Right ventricle myocardium inferior (tissue), 1 donor: ENCODE measurements at places on chromosomes 7 and 10.

DNA sequence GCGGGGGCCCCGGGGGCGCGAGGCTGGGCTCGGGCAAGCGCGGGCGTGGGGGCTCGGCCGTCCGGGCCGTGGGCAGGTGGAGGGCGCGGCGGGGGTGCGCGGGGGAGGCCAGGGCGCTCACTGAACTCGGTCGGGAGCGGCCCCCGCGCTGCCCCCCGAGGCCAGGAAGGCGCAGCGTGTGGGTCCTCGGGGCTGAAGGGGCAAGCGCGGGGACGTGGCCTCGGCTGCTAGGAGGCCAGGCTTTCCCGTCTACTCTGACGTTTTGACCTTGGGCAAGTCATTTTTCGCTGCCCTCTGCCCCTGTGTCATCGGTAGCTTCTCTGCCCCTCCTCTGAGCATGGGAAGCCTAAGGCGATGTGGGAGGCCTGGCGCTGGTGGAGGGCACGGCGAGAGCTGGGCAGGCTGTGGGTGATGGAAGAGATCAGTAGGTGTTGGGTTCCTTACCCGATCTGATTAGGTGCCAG, 441 bp downstream of the FBH1 start:
- no peak for DNase-seq

DNA sequence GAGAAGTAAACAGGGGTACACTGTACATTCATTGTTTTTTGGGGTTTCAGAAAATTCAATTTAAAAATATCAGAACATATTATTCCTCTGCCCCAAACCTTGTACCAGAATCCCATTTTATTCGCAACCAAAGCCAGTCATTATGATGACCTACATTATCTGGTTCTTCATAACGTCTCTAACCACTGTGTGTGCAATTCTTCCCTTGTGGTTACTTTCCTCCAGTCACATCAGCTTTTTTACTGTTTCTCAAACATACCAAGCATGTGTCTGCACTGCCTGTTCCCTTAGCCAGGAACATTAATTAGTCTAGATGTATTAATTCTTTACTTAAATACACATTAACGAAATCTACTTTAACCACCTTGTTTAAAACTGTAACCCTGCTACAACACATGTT, 64.8 kb downstream of the THSD7A start:
- DNase-seq: no peak

DNA sequence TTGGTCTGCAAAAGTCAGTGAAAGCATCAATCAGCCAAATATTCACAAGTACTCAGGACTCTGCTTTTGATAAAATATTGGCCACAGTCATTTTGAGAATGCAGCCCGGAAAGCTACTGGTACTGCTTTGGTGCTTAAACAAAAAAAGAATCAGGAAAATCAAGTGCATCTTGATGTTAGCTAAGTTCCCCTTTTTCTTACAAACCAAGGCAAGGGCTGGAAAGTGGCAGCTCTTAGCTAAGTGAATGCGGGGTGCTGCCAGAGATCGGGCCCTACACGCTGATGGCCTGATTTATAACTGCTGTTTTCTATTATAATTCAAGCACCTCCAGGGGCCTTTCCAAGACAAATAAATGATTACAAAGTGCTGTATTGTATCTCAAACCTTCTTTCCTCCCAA, 136.8 kb upstream of the MGMT start:
- no peak for DNase-seq

GRCh38 chr10:44854693-44855350, 56.3 kb upstream of the TMEM72 start:
- no peak for DNase-seq

- no peak for DNase-seq
These were observed 43.7 kb upstream of the DGKI start for GRCh38 chr7:137890449-137890921.

DNA sequence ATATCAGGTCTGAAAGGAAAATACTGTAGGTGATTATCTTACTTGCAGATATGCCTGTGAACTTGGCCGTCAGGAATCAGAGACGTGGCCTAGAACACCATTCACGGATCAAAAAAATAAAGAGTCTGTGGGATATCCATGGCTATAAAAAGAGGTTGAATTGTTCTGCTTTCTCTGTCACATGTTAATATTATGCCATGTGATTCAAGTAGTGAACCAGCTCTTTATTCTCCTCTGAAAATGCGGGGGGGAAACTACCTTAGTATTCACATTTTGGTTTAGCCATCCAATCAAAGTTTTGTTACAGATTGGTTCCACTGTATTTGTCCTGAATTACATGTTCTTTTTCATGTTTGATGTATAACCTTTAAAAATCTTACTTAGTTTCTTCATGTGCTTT, 120.5 kb downstream of the CCNY start:
- no peak for DNase-seq

DNA sequence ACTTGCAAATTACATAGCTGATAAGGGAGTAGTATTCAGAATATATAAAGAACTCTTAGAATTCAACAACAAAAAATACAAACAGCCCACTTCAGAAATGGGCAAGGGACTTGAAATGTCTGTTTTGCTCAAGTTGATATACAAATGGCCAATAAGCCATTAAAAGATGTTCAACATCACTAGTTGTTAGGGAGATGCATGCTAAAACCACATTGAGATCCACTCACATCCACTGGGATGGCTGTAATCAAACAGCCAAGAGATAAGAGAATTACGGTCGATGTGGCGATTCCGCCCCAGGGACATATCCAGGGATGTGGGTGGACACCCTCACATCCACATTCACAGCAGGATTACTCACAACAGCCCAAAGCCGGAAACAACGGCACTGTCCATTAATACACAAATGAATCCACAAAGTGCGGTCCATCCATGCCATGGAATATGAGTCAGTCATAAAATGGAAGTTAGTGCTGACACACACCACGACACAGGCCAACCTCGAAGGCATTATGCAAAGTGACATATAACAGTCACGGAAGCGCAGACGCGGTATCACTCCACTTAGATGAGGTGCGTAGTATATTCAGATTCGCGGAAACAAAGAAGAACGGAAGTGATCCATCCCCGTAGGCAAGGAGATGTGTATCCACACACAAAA, 227.8 kb downstream of the DNAJB6 start:
- peak; percentile 28 for DNase-seq

GRCh38 chr7:85010306-85010705, 176.6 kb downstream of the SEMA3D start:
- no peak for DNase-seq

DNA sequence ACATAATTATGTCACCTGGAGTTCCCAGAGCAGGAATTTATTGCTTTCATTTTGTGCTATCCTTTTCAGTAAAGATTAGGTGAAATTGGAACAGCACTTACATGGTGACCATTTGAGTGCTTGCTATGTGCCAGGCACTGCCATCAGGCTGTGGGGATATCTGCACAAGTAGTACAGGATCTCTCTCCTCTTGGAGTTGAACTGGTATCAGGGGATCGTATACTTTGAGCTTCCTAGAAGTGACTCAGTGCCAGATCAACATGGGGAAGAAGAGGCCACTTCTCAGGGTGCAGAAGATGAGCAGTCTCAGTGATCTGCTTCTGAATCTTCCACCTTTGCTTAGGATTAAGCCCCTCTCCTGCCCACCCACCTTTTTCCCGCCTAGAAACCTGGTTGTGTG, 29.5 kb downstream of the SGPL1 start:
- no peak for DNase-seq

GRCh38 chr10:51767103-51767763, 67.8 kb upstream of the CSTF2T start:
- no peak for DNase-seq

- no peak for DNase-seq
These were observed 1085.5 kb downstream of the SORCS1 start for GRCh38 chr10:106078895-106079576.

DNA sequence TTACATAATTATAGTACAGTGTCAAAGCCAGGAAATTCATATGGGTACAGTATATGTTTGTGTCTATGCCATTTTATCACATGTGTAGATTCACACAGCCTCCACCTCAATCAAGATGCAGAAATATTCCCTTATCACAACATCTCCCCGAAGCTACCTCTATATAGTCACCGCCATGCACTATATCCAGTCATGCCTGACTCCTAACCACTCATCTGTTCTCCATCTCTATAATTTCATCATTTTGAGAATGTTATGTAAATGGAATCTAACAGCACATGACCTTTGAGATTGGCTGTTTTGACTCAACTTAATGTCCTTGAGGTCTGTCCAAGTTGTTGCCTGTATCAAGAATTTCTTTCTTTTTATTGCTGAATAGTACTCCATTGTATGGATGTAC, 22.3 kb upstream of the SLC25A13 start:
- no peak for DNase-seq
